ENCODE measurements at places on chromosomes 6 and 20. TPM values are rescaled to one million over a fixed set of nuclear protein-coding genes. Genes with fewer than 3 reads are reported as not detected.

ADGRF5 gene
- total RNA-seq: 0.37 TPM

GPLD1 gene
- 2.0 TPM for total RNA-seq

COL11A2 gene
- 3.8 TPM for total RNA-seq

LPIN3 gene
- 5.9 TPM for total RNA-seq

TRIM26 gene
- 58.5 TPM for total RNA-seq

NUP153 gene
- 34.2 TPM for total RNA-seq

CDH4 gene
- 1.2 TPM for total RNA-seq

TP53RK gene
- 19.0 TPM for total RNA-seq

PTK7 gene
- 166 TPM for total RNA-seq

SLC35A1 gene
- 21.9 TPM for total RNA-seq

WASF1 gene
- total RNA-seq: 92.7 TPM

RWDD2A gene
- total RNA-seq: 7.6 TPM

ECT2L gene
- 2.7 TPM for total RNA-seq

WFDC10B gene
- total RNA-seq: not detected

VIP gene
- not detected for total RNA-seq

MUC22 gene
- total RNA-seq: not detected

EYS gene
- total RNA-seq: 13.2 TPM

SDHAF4 gene
- 9.0 TPM for total RNA-seq

HLA-DQA2 gene
- total RNA-seq: not detected

All from glutamatergic neuron (in vitro differentiated cells).